ENCODE measurements at places on chromosomes 7 and 10.
A peak's percentile ranks its signal among the peaks of the same experiment; 100 is the strongest.

DNA sequence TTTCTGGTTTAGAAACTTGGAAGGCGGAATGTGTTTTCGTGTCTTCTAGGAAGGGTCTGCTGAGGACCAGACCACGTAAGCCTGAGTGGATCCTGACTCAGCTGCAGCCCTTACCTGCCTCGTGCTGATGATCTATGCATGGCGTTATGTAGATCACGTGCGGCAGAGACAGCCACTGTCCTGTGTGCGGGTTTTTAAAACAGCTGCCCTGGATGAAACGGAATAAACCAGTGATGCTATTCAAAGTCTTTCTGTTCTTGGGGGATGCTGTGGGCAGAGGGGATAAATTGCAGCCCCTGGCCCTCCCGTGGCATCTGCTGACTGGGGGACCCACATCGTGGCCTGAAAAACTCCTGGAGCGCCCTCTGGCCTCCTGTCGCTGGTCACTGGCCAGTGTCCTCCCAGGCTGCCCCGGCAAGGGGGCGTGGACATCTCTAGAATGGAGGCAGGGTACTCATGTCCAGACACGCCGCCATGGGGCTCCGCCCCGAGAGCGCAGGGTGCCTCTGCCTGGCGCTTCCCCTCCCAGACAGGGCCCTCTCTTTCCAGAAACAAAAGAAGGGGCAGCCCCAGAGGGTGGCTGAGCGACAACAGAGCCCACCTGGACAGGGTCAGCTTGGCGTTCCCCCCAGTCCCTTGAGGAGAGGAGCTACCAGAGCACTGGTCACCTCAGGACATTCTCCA is 13.2 kb downstream of the ALKBH4 start:
- DNase-seq, result peak; percentile 90

DNA sequence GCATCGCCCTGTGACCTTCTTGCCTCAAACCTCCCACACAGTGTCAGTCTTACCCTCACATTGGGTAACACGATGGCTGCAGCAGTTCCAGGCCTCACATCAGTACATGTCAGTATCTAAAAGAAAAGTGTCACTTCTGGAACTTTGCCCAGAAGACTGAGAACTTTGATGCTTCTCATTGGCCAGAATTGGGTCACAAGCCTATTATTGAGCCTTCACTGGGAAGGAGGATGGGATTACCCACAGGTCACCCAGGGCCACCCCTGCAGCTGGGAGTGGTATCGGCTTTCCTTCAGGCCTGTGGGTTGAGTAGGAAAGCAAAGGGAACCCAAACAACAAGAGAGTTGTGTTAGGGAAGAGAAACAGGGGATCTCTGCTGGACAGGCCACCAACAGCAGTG is 111.5 kb downstream of the NPY start:
- DNase-seq, result no peak

DNA sequence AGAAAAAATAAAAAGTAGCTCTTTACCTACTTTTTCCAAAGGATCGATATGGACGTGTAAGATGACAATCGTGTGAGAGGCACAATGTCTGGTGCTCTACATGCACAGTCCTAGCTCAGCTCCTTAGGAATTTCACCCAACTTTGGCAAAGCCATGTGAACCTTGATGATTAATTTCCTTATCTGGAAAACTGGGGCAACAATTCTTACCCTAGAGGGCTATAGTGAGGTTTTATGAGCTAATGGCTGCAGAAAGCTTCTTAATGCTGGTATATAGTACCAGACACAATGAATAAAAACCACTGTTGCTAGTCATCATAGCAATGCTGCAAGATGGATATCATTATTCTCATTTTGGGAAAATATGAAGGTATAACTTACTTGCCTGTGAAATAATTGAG is 202.7 kb downstream of the PARD3 start:
- DNase-seq, result no peak

GRCh38 chr10:118315629-118316028 is 26.5 kb downstream of the FAM204A start:
- no peak for DNase-seq
